ENCODE measurements at places on chromosomes 16 and 17. TPM values are rescaled to one million over a fixed set of nuclear protein-coding genes. Genes with fewer than 3 reads are reported as not detected.

The NDUFAB1 gene
- total RNA-seq = 70.4 TPM

The ASIC2 gene
- total RNA-seq = not detected

The NTHL1 gene
- total RNA-seq = 21.4 TPM

The SLC13A2 gene
- total RNA-seq = not detected

The NPIPA7 gene
- total RNA-seq = 2.9 TPM

The NPIPA1 gene
- total RNA-seq = 85.9 TPM

The OTOA gene
- not detected for total RNA-seq

The OR1E2 gene
- total RNA-seq = not detected

The GINS2 gene
- 31.8 TPM for total RNA-seq

The NAGLU gene
- total RNA-seq = 23.5 TPM

The CDH3 gene
- 0.25 TPM for total RNA-seq

The SLC43A2 gene
- total RNA-seq = 0.48 TPM

The ITGAD gene
- total RNA-seq = not detected

The SAMD14 gene
- total RNA-seq = 0.79 TPM

The ABCC11 gene
- not detected for total RNA-seq

The GPS1 gene
- total RNA-seq = 67.5 TPM

The BIRC5 gene
- 68.2 TPM for total RNA-seq

The KRT36 gene
- not detected for total RNA-seq

The ACAP1 gene
- 738 TPM for total RNA-seq

The JPH3 gene
- 0.05 TPM for total RNA-seq

The OR1A1 gene
- total RNA-seq = not detected

The NXPH3 gene
- total RNA-seq = not detected

The CCL17 gene
- total RNA-seq = 2.2 TPM

The DYNLRB2 gene
- total RNA-seq = not detected

The HLF gene
- total RNA-seq = 0.30 TPM

The LGALS9B gene
- total RNA-seq = not detected

The NOB1 gene
- total RNA-seq = 71.8 TPM

The PARD6A gene
- total RNA-seq = 12.8 TPM

The FBXW10 gene
- not detected for total RNA-seq

The ASB16 gene
- 0.23 TPM for total RNA-seq

The DOC2B gene
- total RNA-seq = not detected

The ZNF469 gene
- 0.51 TPM for total RNA-seq

The GLTPD2 gene
- not detected for total RNA-seq

The TMC8 gene
- 421 TPM for total RNA-seq

The COX6A2 gene
- total RNA-seq = not detected

The SRP68 gene
- total RNA-seq = 80.3 TPM

The NLRC5 gene
- 396 TPM for total RNA-seq

The IGF2BP1 gene
- total RNA-seq = not detected

The HID1 gene
- total RNA-seq = 0.79 TPM

The TTYH2 gene
- 15.1 TPM for total RNA-seq

The NPIPA3 gene
- 2.9 TPM for total RNA-seq

The TMEM97 gene
- 25.9 TPM for total RNA-seq

The YPEL2 gene
- total RNA-seq = 16.5 TPM

The ZFP3 gene
- 7.0 TPM for total RNA-seq

The SCGB1C2 gene
- not detected for total RNA-seq

The PRSS33 gene
- not detected for total RNA-seq

The PYDC1 gene
- total RNA-seq = not detected

The CPNE2 gene
- 7.3 TPM for total RNA-seq

The CD7 gene
- total RNA-seq = 240 TPM

The CCDC200 gene
- total RNA-seq = not detected

The CCDC40 gene
- total RNA-seq = not detected

The MEIOC gene
- 0.36 TPM for total RNA-seq

The CTCF gene
- total RNA-seq = 74.7 TPM

The VASN gene
- total RNA-seq = not detected

The OR1E1 gene
- not detected for total RNA-seq

The SERPINF2 gene
- 0.28 TPM for total RNA-seq

The SCARF1 gene
- 4.8 TPM for total RNA-seq
